ENCODE measurements at places on chromosomes 12 and 14.

DNA sequence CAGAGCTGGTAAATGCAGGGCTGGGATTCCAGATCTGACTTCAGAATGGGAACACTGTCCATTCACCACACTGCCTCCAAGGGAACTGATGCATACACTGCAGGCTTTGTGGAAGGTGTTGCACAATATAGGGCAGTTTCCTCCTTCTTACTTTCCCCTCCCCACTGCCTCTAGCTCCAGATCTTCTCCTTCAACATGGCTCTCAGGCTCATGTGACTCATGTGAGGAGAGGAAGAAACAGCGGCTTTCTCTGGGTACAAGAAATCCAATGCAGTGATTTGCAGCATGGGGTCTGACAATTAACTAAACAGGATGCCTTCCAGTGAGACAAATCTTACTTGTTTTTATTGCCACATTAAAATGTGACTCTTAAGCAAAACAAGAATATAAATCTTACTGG, 447.6 kb upstream of the CCDC196 start:
- no peaks in the 10 kb centered on the region for H3K36me3 ChIP-seq
- DNase-seq: no peak
- H3K27ac ChIP-seq: no peak overlapping the region

GRCh38 chr14:60204843-60205774, 39.9 kb upstream of the DHRS7 start:
- H3K4me1 ChIP-seq: peaks cover 4% of the 10 kb centered on the region
- no peak for DNase-seq
- no peaks in the 10 kb centered on the region for H3K36me3 ChIP-seq
- H3K27me3 ChIP-seq: no peaks in the 10 kb centered on the region
- no peak overlapping the region for H3K4me3 ChIP-seq

DNA sequence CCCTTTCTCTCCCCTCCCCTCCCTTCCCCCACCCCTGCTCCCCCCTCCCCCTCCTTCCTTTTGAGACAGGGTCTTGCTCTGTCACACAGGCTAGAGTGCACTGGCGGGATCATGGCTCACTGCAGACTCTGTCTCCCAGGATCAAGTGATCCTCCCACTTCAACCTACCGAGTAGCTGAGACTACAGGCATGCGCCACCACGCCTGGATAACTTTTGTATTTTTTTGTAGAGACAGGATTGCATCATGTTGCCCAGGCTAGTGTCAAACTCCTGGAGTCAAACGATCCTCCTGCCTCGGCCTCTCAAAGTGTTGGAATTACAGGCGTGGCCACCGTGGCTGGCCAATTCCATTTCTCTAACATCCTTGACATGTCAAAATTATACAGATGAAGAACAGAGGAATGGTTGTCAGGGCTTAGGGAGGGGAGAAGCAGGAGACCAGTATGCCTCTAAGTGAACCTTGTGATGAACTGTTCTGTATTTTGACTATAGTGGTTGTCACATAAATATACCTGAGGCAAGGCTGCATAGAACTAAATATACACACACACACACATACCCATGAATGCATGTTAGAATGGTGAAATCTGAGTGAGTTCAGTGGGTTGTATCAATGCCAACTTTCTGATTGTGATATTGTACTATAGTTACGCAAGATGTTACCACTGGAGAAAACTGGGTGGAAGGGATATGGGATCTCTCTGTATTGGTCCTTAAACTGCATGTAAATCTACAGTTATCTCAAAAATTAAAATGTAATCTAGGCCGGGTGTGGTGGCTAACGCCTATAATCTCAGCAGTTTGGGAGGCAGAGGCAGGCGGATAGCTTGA, 3.6 kb upstream of the CFAP73 start:
- H3K4me3 ChIP-seq: no peak overlapping the region
- no peak overlapping the region for H3K27ac ChIP-seq
- H3K4me1 ChIP-seq: peaks cover 6% of the 10 kb centered on the region

- no peak overlapping the region for H3K27ac ChIP-seq
- H3K27me3 ChIP-seq: no peaks in the 10 kb centered on the region
- H3K4me3 ChIP-seq: no peak overlapping the region
- no peaks in the 10 kb centered on the region for H3K36me3 ChIP-seq
- H3K4me1 ChIP-seq: peaks cover 4% of the 10 kb centered on the region
Measured at GRCh38 chr12:23473071-23473470, 476.4 kb downstream of the SOX5 start.

GRCh38 chr12:127588249-127588648, 678.7 kb upstream of the TMEM132C start:
- H3K36me3 ChIP-seq: no peaks in the 10 kb centered on the region
- H3K4me1 ChIP-seq: no peaks in the 10 kb centered on the region
- no peaks in the 10 kb centered on the region for H3K27me3 ChIP-seq
- H3K27ac ChIP-seq: no peak overlapping the region
- DNase-seq: no peak

GRCh38 chr12:91854725-91855124, 290.9 kb downstream of the BTG1 start:
- H3K27ac ChIP-seq: no peak overlapping the region
- H3K4me3 ChIP-seq: no peak overlapping the region
- no peak for DNase-seq
- H3K4me1 ChIP-seq: no peaks in the 10 kb centered on the region
- H3K36me3 ChIP-seq: no peaks in the 10 kb centered on the region

DNA sequence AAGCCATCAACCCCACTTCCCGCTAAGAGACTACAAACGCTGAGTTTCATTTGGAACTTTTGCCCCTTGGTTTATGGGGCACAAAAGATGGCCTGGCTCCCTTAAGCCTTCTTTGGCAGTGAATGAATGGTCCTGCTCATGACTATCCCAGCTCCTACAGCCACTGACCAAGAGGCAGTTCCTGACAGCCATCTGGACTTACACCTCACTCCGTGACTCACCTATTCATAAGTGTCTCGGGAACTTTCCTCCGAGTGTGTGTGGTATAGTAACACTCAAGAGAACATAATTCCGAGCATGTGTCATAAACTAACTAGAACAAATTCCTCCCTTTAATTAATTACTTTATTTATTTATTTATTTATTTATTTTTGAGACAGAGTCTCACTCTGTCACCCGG, 51.9 kb upstream of the NUDT4 start:
- H3K36me3 ChIP-seq: no peaks in the 10 kb centered on the region
- no peaks in the 10 kb centered on the region for H3K27me3 ChIP-seq
- H3K4me3 ChIP-seq: no peak overlapping the region
- no peak overlapping the region for H3K27ac ChIP-seq
- H3K4me1 ChIP-seq: no peaks in the 10 kb centered on the region

DNA sequence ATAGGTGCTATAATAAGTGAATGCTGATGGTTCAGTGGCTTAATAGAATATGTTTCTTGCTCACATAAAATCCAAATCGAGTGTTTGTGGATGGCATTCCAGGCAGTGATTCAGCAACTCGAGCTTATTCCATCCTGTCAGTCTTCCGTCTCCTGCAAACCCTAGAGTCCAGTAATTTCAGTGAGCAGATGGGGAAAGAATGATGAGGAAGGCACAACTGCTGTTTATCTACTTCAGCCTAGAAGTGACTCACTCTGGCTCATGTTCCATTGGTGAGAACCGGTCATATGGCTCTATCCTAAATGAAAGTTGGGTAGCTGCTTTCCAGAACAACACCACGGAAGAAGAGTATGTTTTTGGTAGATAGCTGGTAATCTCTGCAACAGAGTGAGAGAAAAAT, 421.8 kb upstream of the PDE3A start:
- no peak overlapping the region for H3K27ac ChIP-seq
- no peaks in the 10 kb centered on the region for H3K27me3 ChIP-seq
- H3K4me3 ChIP-seq: no peak overlapping the region
- peaks cover 1% of the 10 kb centered on the region for H3K4me1 ChIP-seq
- no peak for DNase-seq

- H3K27ac ChIP-seq: no peak overlapping the region
- no peak for DNase-seq
- no peaks in the 10 kb centered on the region for H3K36me3 ChIP-seq
- H3K4me1 ChIP-seq: no peaks in the 10 kb centered on the region
Measured at GRCh38 chr14:28690029-28690692, 76.4 kb upstream of the FOXG1 start.

DNA sequence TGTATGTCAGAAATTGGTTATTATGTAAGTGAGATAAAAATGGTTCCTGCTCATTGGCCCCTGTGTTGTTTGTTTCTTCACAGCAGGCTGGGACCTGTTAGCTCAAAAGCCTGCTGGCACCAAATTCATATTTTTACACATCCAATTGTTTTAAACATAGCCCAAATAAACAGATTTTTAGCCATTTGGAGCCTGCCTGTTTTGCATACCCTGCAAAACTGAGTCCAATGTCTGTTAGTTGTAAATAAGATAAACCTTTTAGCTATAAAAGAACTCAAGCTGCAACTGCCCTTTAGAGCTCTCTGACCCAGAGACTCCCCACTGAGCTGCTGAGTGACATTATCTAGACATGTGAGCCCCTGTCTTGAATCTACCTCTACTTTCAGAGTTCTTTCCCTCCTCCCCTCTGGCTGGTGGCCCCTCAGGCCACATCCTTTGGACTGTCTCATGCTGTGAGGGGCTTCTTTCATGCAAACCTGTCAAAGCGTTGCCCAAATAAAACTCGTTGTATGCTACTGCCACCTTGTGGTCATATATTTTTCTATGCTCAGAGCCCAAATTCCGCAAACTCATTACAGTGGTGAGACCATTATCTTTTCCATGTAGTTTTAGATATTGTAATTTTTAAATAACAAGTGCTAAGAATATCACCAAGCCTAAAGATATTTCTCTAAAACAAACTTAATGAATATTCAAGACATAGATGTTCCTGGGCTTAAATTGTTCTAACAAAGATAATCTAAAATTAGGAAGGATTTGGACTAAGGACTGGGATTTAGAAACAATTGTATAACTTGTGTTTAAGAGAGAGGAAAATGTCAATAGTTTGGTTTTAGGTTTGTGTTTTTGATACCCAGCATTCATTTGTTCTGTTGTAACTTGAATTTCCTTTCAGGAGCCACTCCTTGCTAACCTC, 337.9 kb downstream of the AACS start:
- peak; percentile 79 for DNase-seq
- no peaks in the 10 kb centered on the region for H3K27me3 ChIP-seq
- no peaks in the 10 kb centered on the region for H3K36me3 ChIP-seq
- no peak overlapping the region for H3K4me3 ChIP-seq
- no peaks in the 10 kb centered on the region for H3K4me1 ChIP-seq

- H3K27me3 ChIP-seq: no peaks in the 10 kb centered on the region
- no peak overlapping the region for H3K27ac ChIP-seq
- no peaks in the 10 kb centered on the region for H3K36me3 ChIP-seq
- peak; percentile 80 for DNase-seq
- peaks cover 8% of the 10 kb centered on the region for H3K4me1 ChIP-seq
Measured at GRCh38 chr14:99415496-99416281, 65.0 kb downstream of the SETD3 start.

DNA sequence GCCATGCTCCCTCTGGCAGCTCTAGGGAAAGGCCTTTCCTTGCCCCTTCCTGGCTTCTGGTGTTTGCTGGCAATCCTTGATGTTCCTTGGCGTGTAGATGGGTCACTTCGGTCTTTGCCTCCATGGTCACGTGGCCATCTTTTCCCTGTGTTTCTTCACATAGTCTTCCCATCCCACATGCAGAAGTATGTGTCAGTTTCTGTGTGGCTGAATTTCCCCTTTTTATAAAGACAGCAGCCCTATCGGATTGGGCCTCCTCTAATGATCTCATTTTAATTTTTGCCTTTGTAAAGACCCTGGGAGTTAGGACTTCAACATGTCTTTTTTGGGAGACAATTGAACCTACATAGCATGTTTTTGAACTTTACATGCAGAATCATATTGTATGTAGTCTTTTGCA, 107.2 kb upstream of the FGD4 start:
- no peaks in the 10 kb centered on the region for H3K4me1 ChIP-seq
- no peaks in the 10 kb centered on the region for H3K36me3 ChIP-seq
- DNase-seq: no peak
- no peaks in the 10 kb centered on the region for H3K27me3 ChIP-seq
- H3K27ac ChIP-seq: no peak overlapping the region

GRCh38 chr12:64968989-64969819, 144.8 kb downstream of the TBC1D30 start:
- H3K27me3 ChIP-seq: no peaks in the 10 kb centered on the region
- H3K27ac ChIP-seq: no peak overlapping the region
- no peaks in the 10 kb centered on the region for H3K4me1 ChIP-seq
- H3K4me3 ChIP-seq: no peak overlapping the region

DNA sequence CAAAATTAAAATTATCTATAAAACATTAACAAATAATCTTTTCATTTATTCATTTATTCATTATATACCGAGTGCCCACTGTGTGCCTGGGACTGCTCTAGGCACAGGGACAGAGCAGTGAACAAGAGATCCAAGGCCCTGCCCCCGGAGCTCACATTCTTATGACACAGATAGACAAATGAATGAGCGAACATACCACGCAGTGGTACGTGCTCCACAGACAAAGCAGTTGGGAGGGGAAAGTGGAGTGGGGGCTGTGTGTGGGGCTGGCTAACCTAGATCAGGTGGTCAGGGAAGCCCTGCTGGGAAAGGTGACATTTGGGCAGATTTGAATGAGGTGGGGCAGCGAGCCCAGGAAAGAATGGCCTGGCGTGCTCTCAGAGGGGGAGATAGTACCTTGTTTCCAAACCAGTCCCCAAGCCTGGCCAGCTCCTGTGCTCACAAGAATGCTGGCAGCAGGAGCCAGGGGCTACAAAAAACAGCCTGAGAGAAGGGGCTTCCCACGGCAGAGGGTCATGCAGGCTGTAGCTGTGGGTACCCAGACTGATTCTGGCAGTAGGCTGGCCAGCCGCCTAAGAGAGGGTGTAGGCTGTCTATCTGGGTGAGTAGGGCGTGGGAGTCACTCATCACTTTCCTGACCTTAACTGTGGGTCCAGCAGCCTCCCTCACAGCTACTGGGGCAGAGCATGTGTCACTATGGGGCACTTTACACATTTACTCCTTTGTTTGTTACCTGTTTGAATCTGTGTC, 57.8 kb upstream of the ACTN1 start:
- H3K27ac ChIP-seq: no peak overlapping the region
- no peaks in the 10 kb centered on the region for H3K27me3 ChIP-seq
- peaks cover 15% of the 10 kb centered on the region for H3K4me1 ChIP-seq
- no peak overlapping the region for H3K4me3 ChIP-seq
- no peak for DNase-seq

DNA sequence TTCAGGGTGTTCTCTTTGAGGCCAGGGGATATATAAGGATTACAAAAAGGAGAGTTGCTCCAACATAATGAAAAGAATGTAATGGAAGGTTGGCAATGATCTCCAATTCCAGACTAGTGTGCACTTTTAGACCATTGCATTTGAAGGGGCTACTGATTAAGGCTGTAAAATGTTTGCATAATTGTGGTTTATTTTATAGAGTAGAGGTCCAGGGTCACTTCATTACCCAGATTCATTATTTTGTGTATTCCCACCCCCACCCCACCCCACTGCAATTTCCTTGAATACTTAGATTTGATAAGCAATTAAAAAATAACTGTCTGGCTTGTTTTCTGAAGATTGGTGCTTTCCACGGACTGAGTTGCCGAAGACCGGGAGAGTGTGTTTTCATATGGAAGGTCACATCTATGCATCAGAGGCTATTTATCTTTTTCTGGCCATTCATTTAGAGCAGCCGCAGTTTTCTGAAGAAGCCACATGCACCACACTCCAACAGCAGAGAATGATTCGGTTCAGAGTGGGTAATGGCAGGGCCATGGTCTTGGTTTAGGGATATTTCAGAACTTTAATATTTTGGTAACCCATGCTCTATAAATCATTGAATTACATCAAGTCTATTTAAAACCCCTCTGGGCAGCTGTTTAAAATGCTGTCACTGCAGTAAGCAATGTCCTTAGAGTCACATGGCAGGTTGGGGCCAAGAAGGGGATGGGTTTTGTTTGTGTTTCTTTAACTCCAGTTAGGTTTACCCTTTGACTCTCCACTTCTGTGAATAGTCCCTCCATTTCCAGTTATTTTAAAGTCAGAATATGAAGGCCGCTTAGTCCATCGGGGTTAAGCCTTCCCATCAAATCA, 94.6 kb downstream of the TMEM30B start:
- DNase-seq: no peak
- H3K27me3 ChIP-seq: no peaks in the 10 kb centered on the region
- H3K4me3 ChIP-seq: no peak overlapping the region
- H3K36me3 ChIP-seq: no peaks in the 10 kb centered on the region
- no peak overlapping the region for H3K27ac ChIP-seq

Measured in iPS DF 6.9 (cell line).